ENCODE measurements at places on chromosomes 6 and 20.
A peak's percentile ranks its signal among the peaks of the same experiment; 100 is the strongest.

- DNase-seq, result no peak
Observed at GRCh38 chr6:5981126-5982026, 25.3 kb downstream of the NRN1 start.

GRCh38 chr6:147245693-147246092 lies 41.5 kb downstream of the STXBP5 start:
- no peak for DNase-seq

DNA sequence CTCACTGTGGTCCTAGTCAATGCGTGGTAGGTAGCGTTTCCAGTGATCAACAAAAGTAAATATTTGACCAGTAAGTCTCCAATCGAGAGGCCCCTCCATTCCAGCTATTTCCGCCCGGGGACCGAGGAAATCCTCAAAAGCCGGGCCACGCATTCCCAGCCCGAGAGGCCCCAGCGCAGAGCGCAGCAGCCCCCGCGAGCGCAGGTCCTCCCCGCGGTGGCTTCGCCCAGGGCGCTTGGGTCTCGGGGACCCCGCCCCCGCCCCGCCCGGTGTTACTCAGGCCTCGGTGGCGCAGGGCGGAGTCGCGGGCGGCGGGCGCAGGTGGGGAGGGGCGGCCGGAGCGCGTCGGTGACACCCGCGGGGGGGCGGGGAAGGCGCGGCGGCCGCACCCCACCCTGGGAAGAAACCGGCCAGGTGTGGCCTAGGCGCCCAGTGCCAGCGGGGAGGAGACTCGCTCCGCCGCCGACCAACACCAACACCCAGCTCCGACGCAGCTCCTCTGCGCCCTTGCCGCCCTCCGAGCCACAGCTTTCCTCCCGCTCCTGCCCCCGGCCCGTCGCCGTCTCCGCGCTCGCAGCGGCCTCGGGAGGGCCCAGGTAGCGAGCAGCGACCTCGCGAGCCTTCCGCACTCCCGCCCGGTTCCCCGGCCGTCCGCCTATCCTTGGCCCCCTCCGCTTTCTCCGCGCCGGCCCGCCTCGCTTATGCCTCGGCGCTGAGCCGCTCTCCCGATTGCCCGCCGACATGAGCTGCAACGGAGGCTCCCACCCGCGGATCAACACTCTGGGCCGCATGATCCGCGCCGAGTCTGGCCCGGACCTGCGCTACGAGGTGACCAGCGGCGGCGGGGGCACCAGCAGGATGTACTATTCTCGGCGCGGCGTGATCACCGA lies at the start of gene DSP:
DSP (plus strand) TSS at position 497 of the 890 bp plus-strand sequence; CDS start at position 742, 245 bp downstream.
- peak; percentile 85 for DNase-seq

- no peak for DNase-seq
Observed at GRCh38 chr6:113636357-113636824, 220.8 kb upstream of the MARCKS start.

DNA sequence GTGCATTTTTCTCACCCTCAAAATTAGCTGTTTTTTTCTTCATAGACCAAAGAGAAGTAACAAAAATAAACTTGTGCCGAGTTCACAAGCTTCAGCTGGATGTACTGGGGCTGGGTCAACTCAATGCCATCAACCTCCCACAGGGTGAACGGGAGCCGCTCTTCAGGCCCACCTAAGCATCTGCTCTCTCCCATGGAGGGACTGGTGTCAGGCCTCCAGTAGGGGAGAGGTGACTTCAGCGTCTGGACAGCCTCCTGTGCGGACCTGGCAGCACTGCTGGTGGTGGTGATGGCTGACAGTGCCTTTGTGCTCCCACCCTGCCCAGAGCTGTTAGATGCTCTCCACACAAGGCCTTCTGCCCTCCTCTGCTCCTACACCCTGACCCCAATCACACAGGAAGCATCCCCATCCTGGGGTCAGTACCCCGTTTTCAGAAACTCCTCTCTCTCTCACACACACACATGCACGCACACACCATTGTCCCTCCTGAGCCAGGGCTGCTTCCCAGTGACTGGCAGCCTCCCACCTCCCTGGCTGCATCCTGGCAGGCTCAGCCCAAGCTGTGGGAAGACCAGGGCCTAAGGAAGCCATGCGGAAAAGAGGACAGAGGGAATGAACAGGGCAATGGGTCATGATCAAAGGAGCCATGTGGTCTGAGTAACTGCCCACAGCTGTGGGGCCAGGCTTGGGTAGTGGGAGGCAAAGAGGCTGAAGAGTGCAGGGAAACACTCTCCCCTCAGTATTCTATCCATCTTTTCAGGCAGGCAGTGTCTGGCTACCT lies 17.7 kb downstream of the CST8 start:
- no peak for DNase-seq

- no peak for DNase-seq
Observed at GRCh38 chr20:41334443-41335421, 5.9 kb upstream of the LPIN3 start.

DNA sequence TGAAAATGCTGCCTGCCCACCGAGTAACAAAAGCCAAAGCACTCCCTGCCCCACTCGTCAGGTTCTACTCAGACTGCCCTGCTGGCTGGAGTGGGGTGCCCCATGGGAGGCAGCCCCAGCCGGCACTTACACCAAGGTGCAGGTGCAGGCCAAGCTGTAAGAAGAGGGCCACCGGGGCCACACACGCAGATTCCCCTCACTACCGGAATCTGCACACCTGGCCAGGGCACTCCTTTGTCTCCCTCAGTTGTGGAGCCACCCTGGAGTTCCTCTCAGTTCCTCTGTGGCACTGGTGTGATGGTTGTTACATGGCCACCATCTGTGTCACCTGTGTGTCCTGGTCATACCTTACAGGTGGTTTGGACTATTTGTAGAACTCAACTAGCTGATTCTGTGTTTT lies 112.4 kb downstream of the FOXO3 start:
- no peak for DNase-seq

- DNase-seq, result no peak
Observed at GRCh38 chr20:64064145-64064698, 1.2 kb downstream of the TCEA2 start.

Measured in NCI-H1417 (cell line).